Glomerular endothelial cell (primary cell): ENCODE measurements at places on chromosomes 4 and X.

DNA sequence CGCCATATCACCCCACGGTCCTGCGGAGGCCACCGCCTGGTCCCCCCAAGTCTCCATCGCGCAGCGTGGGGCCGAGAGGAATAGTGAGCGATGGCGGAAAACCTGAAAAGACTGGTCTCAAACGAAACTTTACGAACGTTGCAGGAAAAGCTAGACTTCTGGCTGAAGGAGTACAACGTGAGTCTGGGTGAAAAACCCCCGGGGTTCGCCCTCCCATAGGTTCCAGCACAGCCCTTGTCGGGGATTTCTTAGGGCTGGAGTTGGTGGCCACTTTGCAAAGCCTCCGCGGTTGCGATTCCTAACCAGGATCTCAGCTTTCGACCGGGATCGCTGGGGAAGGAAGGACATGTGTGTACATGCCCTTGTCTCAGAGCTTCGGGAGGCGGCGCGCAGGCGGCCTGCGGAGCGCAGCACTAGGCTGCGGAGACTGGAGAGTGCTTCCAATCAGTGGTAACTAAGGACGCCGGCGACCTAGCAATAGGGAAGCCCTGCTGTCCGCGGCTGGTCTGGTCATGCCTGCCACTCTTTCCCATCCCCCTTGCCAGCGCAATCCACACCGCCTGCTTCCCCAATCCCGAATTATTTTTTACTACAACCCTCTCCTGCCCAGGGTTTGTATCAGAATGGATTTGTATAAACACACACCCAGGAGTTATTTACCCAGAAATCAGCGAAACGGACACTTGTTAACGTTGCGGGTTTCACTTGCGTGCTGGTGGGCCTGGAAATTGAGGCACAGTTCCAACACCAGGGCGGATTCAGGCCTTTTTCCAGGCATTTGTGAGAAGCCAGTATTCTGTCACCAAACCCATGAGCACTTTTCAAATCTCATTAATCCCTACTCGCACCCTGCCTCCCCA, 741 bp downstream of the SPATA18 start:
- peak; percentile 44 for DNase-seq

- DNase-seq, result no peak
Measured at GRCh38 chrX:132704769-132705168, 215.9 kb upstream of the MBNL3 start.

GRCh38 chr4:39655211-39655610, 16.5 kb upstream of the SMIM14 start:
- DNase-seq, result no peak

DNA sequence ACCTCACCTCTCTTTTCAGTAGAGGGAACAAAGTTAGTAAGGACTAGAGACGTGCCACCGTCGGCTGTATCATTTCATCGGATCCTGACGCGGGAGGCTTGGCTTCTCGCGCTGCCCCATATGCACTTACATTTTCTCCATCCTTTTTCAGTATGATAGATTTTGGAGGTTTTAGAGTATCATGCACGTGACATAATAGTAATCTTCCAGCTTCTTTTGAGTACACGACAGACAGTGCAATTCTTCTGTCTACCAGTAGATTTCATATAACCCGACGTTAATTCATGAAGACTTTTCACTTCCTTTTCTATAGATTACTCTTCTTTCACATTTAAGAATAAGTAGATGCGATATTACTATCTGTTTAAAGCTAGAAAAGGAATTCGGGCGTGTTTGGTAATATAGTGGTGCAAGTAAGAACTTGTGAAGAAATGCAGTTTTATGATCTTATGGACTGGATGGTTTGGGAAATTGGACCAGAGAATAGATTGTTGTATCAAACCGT, 1.0 kb downstream of the CDS1 start:
- no peak for DNase-seq

DNA sequence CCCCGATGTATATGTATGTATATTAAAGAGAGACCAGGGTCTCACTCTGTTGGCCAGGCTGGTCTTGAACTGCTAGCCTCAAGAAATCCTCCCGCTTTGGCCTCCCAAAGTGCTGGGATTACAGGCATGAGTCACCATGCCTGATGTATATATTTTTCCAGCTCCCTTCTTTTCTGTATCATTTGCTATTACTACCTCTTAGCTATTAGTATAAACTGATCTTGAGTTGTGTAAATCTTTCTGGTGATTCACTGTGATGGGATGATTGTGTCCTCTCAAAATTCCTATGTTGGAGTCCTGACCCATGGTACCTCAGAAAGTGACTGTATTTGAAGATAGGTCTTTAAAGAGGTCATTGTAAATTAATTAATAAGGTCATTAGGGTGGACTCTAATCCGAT, 53.1 kb downstream of the HPRT1 start:
- DNase-seq, result no peak
